ENCODE measurements at places on chromosomes 5 and 9.
A peak's percentile ranks its signal among the peaks of the same experiment; 100 is the strongest.

DNA sequence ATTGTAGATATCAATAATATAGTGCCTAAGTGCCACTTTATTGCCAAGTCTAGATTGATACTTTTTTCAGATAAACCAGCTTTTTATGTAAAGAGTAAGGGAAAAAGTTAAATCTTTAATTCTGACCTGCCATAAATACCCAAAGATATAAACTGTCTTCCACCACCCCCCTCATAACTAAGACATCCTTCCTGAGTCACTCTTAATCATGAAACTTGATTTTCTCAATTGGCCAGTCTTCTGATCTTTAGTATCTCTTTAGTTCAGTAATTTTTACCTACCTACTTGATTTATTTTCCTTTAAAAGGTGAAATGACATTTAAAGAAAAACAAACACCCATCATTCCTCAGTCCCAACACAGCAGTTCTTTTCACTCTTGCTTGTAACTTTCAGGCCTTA lies 21.8 kb downstream of the C5orf22 start:
- peaks cover 18% of the 10 kb centered on the region for H3K36me3 ChIP-seq
- peak; percentile 48 for DNase-seq
- H3K4me3 ChIP-seq: no peak overlapping the region
- no peak overlapping the region for H3K27ac ChIP-seq
- peaks cover 4% of the 10 kb centered on the region for H3K4me1 ChIP-seq

- no peaks in the 10 kb centered on the region for H3K36me3 ChIP-seq
- H3K27me3 ChIP-seq: no peaks in the 10 kb centered on the region
- no peak overlapping the region for H3K4me3 ChIP-seq
- DNase-seq: no peak
- H3K4me1 ChIP-seq: no peaks in the 10 kb centered on the region
These were observed 110.7 kb downstream of the CAAP1 start for GRCh38 chr9:26781906-26782305.

- no peaks in the 10 kb centered on the region for H3K36me3 ChIP-seq
- no peak overlapping the region for H3K27ac ChIP-seq
- no peak overlapping the region for H3K4me3 ChIP-seq
- DNase-seq: peak; percentile 53
- H3K4me1 ChIP-seq: no peaks in the 10 kb centered on the region
- peaks cover 1% of the 10 kb centered on the region for H3K27me3 ChIP-seq
These were observed 180.5 kb downstream of the CEMIP2 start for GRCh38 chr9:71587576-71588362.

DNA sequence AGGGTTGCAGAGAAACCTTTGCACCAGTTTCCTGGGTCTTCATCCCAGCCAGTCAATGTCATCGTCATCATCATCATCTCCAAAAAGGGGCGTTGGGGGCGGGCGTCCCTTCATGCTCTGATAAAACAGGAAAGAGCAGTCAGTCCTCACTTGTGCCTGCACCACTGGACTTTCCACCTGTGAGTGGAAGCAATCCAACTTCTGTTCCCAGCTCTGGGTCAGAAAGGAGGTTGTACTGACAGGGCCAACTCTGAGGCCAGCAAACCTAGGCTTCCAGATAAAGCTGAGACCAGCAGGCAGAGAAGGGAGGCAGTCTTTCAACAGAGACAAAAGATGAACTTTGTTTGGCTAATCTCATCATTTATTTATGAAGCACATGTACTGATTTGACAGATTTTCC lies 15.2 kb downstream of the SLC31A2 start:
- no peak for DNase-seq
- H3K27me3 ChIP-seq: no peaks in the 10 kb centered on the region
- H3K27ac ChIP-seq: no peak overlapping the region
- H3K36me3 ChIP-seq: peaks cover 69% of the 10 kb centered on the region
- H3K4me3 ChIP-seq: no peak overlapping the region
- H3K4me1 ChIP-seq: peaks cover 5% of the 10 kb centered on the region

DNA sequence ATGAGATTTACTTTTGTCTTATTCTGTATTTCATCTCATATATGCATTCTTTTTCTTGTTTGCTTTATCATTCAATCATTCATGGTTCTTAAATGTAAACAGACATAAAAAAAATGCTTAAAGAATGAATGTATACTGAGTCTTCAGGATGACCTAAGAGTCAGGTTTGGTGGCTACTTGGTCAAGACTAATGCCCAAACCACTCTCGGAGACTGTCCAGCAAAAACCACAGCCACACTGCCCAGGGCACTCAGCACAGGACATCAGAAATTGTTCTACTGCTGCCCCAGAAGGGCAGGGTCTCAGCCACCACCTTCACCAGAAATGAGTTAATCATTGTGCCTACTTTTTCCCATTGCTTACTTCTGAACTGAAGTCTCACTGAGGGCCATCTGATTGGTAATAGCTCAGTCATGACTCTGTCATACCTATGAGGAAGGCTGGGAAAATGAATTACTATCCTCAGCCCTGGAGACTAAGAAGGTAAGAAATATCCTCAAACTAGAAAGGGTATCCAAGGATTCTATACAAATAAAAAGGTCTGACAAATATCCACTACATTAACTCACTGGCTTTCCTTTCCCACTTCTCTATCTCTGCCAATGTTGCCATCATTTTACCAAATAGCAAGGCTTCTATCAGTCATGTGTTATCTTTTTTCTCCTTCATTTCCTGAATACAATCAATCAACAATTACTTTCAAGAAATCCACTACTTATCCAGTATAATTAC lies 236.1 kb downstream of the CETN3 start:
- no peaks in the 10 kb centered on the region for H3K4me1 ChIP-seq
- H3K27ac ChIP-seq: no peak overlapping the region
- DNase-seq: no peak
- no peak overlapping the region for H3K4me3 ChIP-seq
- no peaks in the 10 kb centered on the region for H3K27me3 ChIP-seq

DNA sequence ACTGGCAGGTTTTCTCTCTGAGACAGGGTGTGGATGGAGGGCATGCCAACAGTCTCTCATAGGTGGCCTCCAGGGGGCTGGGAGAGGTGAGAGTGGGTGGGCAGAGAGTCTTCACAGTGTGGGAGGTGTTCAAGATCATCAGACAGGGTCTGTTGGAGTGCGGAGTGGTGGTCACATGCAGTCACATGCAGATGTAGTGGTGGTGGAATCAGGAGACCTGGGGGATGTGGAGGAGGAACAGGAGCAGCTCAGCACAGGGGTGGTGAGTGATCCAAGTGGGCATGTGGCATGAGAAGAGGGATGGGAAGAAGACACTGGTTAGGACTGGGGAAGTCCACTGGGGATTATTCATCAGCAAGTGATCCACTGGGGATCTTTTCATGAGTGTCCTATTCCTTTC lies 5.8 kb downstream of the GM2A start:
- H3K4me3 ChIP-seq: no peak overlapping the region
- no peaks in the 10 kb centered on the region for H3K36me3 ChIP-seq
- no peaks in the 10 kb centered on the region for H3K27me3 ChIP-seq
- no peak overlapping the region for H3K27ac ChIP-seq
- no peaks in the 10 kb centered on the region for H3K4me1 ChIP-seq

DNA sequence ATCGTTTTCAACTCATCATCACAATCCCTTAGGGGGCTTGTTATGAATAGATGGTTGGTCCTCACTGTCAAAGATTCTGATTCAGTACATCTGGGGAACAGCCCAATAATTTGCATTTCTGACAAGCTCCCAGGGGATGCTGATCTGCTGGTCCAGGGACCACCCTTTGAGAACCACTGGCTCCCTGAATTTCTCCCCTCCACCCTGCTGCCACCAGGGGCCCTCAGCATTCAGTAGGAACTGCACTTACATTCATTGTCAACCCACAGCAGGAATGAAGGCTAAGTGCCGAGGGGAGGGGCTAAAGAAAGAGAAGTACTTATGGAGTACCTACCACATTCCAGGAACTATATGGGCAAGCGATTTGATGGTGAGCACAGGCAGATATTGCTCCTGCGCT lies 85.9 kb downstream of the BOD1 start:
- no peaks in the 10 kb centered on the region for H3K27me3 ChIP-seq
- no peaks in the 10 kb centered on the region for H3K36me3 ChIP-seq
- DNase-seq: no peak
- no peak overlapping the region for H3K27ac ChIP-seq

- no peak overlapping the region for H3K4me3 ChIP-seq
- H3K27ac ChIP-seq: no peak overlapping the region
- H3K36me3 ChIP-seq: no peaks in the 10 kb centered on the region
- DNase-seq: no peak
These were observed 351.9 kb upstream of the TNC start for GRCh38 chr9:115469841-115470240.

- peak overlapping the region; percentile 43 for H3K27ac ChIP-seq
- H3K36me3 ChIP-seq: no peaks in the 10 kb centered on the region
- H3K4me3 ChIP-seq: peak overlapping the region; percentile 80
- no peaks in the 10 kb centered on the region for H3K27me3 ChIP-seq
- 0 out of 2 replicates have a peak, but pooled peaks cover 1% of the 10 kb centered on the region for H3K4me1 ChIP-seq
These were observed 810 bp downstream of the VPS13A start for GRCh38 chr9:77177894-77178794.

GRCh38 chr5:98454407-98454806 lies 319.1 kb upstream of the RGMB start:
- peak; percentile 55 for DNase-seq
- H3K27me3 ChIP-seq: no peaks in the 10 kb centered on the region
- H3K36me3 ChIP-seq: no peaks in the 10 kb centered on the region
- peaks cover 8% of the 10 kb centered on the region for H3K4me1 ChIP-seq
- no peak overlapping the region for H3K4me3 ChIP-seq
- H3K27ac ChIP-seq: no peak overlapping the region

DNA sequence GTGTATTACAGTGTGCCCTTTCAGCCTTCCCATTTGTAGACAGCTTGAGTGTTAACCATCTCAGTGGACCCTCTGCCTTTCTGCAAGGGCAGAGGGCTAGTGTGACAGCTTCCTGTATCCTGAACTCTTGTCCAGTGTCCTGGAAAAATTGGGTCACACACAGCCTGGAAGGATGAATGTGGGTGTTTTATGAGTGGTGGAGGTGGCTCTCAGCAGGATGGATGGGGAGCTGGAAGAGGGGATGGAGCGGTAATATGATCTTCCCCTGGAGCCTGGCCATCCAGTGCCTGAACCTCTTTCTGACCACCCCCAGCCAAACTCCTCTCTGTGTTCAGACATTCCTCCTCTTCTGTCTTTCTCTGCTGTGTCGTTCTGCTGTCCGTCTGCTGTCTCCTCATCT lies 113.0 kb downstream of the KIF4B start:
- H3K36me3 ChIP-seq: no peaks in the 10 kb centered on the region
- H3K4me1 ChIP-seq: no peaks in the 10 kb centered on the region
- no peak overlapping the region for H3K4me3 ChIP-seq
- no peak overlapping the region for H3K27ac ChIP-seq
- no peaks in the 10 kb centered on the region for H3K27me3 ChIP-seq
- no peak for DNase-seq
